ENCODE measurements at places on chromosomes 16 and 17.
A peak's percentile ranks its signal among the peaks of the same experiment; 100 is the strongest.

DNA sequence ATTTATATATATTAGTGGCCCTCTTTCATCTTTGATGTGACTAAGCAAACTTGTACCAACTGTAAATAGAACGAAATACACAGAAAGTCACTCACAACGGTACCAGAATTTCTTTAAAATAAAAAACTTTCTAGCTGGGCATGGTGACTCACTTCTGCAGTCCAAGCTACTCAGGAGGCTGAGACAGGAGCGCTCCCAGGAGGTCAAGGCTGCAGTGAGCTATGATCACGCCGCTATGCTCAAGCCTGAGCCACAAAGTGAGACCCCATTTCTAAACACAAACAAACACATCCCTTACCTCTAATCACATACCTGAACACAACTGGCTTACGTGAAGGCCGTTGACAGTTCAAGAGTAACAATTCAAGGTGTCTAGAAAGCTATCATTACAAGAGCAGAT lies 29.7 kb downstream of the STAT5B start:
- DNase-seq: no peak

GRCh38 chr17:50498021-50498874 lies 10.0 kb upstream of the MYCBPAP start:
- DNase-seq: no peak

DNA sequence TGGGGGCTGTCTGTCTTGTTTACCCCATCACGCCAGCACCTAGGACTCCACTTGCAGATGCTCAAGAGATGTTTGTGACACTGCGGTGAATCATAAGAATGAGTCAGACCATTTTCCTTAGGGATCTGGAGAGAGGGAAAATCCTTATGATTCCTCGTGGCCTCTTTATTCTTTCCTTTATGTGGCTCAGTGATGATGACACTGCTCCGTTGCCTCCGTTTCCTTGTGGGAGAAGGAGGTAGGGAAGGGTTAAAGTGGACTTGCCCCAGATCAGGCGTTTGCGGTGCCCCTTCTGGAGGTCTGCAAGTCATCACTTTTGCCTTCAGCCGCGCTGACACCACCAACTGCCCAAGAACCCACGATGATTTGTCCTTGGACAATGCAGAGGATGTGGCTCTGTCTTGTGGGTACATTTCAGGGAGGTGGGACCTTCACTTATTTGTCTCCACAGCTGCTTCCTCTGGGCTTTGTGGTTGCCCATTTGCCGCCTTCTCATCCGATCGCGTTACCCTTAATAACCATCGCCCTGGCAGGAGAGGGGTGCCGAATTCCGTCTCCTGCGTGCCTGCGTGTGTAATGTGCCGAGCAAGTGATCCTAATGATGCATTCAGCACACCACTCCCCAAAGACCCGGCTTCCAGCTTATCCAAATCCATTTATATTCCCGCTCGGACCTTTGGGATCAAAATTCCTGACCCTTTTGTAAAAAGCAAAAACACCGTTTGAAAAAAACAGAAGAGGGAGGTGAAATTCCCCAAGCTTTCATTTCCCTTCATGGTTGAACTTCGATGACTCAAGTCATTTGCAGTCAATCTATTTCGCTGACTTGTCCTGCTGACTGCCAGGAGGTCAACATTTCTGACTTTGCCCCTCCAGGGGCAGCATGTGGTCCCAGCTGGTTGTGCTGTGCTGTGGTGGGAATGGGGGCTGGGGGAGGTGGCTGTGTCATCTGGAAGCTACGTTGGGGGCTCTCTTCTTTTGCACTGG lies 87.2 kb upstream of the IRX3 start:
- no peak for DNase-seq

- DNase-seq: no peak
These were observed 62.2 kb downstream of the RBFOX1 start for GRCh38 chr16:7394720-7395336.

DNA sequence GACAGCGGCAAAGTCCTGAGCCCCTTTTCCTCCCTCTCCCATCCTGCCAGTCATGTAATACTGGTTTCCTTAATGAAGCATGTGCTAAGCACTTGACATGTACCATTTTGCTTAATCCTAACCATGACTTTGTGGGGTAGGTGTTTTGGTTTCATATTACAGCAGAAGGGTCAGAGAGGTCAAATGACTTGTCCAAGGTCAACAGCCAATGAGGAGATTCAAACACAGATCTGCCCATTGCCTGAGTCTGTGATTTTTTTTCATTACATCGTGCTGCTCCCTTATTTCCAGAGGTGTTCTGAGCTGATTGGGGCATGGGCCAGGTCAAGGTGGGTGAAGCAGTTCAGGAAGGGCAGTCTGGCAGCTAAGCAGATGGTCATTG lies 17.6 kb upstream of the PHF12 start:
- no peak for DNase-seq

GRCh38 chr17:35588196-35588920 lies 1.2 kb downstream of the AP2B1 start:
- DNase-seq: no peak

GRCh38 chr16:82639263-82639662 lies 12.5 kb downstream of the CDH13 start:
- DNase-seq: no peak

DNA sequence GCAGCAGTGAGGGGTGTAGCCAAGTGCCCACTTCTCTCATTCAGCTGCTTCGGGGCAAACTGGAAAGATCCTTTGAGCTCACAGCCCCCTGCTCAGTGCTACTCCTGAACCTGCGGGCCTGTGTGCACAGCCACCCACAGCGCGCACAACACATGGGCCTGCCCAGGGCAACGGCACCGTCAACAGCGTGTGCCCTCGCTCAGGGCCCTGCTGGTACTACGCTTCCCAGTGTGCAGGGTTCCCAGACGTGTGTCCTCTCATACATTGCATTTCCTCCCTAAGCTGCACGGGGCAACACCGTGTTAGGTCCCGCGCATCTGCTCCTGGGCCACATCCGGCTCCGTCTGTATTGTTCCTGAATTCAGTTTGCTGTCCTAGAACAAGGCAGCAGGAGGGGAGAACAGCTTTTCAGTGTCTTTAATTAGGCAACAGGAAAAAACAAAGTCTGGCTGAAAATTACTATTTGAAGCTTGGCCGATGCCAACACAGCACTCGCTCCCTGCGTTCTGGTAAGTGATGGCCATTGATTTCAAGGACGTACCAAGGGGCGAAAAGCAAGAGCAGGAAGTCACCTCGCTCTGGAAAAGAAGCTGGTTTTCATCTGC lies 15.2 kb downstream of the MRM3 start:
- DNase-seq: no peak

GRCh38 chr17:50064253-50065001 lies 8.5 kb downstream of the ITGA3 start:
- DNase-seq: no peak

DNA sequence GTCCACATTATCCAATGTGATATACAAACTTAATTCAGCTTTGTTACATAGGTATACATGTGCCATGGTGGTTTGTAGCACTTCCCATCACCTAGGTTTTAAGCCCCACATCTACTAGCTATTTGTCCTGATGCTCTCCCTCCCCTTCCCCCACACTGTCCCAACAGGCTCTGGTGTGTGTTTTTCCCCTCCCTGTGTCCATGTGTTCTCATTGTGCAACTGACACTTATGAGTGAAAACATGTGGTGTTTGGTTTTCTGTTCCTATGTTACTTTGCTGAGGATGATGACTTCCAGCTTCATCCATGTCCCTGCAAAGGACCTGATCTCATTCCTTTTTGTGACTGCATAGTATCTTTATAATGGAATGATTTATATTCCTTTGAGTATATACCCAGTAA lies 196.7 kb downstream of the CDH11 start:
- no peak for DNase-seq

DNA sequence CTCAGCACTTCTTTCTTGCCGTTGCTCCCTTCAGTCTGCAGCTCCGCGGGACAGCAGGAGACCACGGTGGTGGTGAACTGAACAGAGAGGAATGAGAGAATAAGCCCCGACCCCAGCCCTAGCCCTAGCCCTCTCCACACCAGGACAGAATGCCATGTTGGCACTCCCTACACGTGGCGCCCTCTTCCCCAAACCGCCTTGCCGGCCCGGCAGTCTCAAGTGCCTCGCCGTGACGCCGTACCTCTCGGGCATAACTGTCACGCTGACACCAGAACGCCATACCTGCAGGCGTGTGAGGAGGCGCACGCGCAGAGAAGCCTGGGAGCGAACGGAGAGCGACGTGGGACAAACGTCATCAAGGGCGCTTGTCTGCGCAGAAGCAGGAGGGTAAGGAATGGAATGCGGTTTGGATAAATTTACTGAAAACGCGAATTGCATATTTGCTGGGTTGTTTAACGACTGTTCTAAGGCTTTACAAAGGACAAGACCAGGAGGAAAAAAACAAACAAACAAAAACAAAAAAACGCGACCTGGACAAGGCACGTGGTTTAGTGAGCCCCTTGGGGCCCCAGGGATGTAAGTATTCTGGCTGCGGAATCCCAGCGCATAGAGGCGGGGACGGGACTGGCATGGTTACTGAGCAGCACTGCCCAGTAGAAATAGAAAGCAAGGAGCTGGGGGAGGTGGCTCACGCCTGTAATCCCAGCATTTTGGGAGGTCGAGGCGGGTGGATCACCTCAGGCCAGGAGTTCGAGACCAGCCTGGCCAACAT lies at the start of gene AARSD1:
TSS of gene AARSD1 (minus strand) at position 294 of the 772 bp plus-strand sequence. CDS start at position 280, 14 bp downstream.
- peak; percentile 61 for DNase-seq

DNA sequence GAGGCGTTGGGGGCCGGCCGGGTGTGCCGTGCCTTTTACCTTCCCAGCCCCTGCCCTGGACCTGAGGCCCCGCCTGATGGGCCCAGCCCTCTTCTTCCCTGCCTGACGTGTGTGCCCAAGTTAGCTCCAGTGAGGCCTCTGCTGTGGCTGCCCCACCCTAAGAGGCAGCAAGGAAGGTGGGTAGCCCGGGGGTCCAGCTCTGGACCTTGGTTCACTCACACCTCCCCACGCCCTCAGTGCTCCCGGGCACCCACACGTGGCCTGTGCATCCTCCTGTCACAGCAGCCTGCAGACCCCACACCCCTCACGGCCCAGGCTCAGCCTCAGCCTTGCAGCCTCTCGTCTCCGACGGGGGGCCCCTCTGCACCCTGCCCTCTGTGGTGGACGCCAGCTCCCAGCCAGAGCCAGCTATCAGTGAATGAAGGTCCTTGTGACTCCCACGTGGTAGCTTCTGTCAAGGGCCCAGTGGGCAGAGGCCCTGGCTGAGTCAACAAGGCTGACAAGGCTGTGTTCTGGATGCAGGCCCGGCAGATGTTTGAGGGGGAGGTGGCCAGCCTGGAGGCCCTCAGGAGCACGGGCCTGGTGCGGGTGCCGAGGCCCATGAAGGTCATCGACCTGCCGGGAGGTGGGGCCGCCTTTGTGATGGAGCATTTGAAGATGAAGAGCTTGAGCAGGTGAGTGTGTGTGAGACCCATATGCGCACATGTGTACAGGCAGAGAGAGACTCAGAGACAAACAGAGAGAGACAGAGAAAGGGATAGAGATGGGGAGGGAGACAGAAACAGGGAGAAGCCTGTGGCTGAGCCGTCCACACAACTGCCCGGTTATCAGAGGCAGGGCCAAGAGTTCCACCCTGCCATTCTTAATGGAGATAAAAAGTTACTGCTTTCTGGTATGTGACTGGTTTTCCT lies 2.8 kb downstream of the FN3K start:
- no peak for DNase-seq

GRCh38 chr17:40901981-40902474 lies 17.0 kb upstream of the KRT20 start:
- no peak for DNase-seq

GRCh38 chr17:29069526-29070041 lies 26.6 kb downstream of the PIPOX start:
- DNase-seq: no peak

- no peak for DNase-seq
These were observed 69.0 kb downstream of the OR1D5 start for GRCh38 chr17:2994441-2994840.

GRCh38 chr17:81092518-81093095 lies 57.7 kb downstream of the BAIAP2 start:
- DNase-seq: no peak

- no peak for DNase-seq
These were observed 116.1 kb upstream of the MYOCD start for GRCh38 chr17:12549499-12550041.

DNA sequence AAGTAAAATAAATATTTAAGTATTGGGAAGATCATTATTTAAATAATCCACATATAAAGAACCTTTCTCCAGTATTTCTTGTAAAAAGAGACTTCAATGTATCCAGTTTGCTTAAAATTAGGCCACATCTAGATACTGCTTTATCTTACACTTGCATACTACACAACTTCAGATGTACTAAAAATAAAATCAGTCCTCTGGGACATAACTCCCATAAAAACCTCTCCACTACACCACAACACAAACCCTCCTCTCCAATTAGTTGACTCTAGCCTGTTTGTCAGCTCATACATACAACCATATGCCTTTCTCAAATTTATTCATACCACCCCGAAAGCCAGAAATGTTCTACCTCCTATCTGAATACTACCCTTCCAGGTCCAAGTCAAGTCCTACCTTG lies 21.6 kb downstream of the SPOP start:
- no peak for DNase-seq

- no peak for DNase-seq
These were observed 21.5 kb upstream of the C1QL1 start for GRCh38 chr17:44989552-44990138.

- DNase-seq: no peak
These were observed 47.5 kb downstream of the BAIAP2 start for GRCh38 chr17:81082177-81083073.

DNA sequence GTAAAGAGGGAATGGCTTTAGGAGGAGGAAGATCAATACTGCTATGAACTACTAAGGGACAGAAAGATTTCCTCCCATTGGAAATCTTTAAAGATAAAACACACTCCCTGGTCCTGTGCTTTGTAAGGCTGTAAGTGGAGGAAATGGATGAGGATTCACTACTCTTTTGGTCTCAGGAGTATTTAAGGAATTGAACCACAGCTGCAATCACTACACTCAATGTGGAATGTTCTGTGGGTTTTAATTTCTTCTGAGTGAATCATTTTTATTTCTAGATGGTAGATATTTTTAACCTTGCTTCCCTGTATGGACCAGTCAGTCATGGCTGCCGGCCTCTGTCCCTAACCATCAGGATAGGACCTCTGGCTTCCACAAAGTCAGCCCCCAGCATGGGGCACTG lies 65.6 kb downstream of the SDR42E1 start:
- no peak for DNase-seq

GRCh38 chr17:48184721-48185120 lies 77.2 kb downstream of the SNX11 start:
- no peak for DNase-seq

DNA sequence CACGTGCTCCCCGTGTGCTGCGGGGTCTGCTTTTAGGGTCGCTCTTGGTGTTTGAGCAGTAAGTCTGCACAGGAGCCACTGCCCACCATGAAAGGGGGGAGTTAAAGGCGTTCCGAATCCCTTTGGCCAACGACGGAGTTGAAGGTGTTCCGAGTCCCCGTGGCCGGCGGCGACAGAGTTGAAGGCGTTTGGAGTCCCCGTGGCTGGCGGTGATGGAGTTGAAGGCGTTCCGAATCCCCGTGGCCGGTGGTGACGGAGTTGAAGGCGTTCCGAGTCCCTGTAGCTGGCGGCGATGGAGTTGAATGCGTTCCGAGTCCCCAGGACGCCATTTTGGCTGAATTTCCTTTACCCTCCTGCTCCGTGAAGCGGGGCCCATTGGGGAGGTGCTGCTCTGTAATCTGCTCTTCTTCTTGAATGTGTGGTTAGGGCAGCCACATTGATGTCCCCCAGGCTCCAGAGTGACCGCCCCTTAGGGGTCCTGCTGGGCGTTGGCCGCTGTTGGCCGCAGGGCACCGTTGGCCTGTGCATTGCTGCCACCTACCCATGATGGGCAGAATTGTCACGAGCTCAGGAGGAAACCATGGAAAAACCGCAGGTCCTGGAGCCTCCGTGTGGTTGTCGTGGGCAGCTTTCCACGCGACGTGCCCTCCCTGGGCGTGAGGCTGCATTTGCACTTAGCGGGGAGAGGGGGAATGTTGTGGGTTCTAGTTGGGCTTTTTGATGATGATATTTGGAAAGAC lies 73.7 kb upstream of the ZNF750 start:
- no peak for DNase-seq

Measured in activated naive CD4-positive, alpha-beta T cell (primary cell).